HTR-8/SVneo (cell line): ENCODE measurements at places on chromosomes 2 and 18.

DNA sequence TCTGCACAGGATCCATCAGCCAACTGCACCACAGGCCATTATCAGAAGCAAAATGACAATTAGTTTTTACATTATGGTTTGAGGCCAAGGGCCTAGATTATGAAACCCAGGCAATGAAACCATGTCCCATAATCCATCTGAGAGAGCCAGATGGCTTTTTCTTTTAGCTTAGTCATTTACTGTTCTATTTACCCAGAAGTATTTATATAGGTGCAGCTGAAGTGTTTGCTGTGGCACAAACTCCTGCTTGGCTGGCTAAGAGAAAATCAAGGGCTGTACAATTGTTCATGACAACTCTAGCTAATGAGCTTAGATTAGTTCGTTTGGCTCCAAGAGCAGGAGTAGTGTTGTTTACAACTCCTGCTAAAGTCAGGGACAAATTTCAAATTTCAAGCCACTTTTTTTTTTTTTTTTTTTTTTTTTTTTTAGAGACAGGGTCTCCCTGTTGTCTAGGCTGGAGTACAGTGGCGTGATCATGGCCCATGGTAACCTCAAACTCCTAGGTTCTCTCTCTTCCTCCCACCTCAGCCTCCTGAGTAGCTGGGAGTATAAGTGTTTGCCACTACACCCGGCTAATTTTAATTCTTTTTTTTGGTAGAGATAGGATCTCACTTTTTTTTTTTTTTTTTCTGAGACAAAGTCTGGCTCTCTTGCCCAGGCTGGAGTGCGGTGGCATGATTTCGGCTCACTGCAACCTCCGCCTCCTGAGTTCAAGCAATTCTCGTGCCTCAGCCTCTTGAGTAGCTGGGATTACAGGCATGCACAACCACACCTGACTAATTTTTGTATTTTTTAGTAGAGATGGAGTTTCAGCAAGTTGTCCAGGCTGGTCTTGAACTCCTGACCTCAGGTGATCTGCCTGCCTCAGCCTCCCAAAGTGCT is 18.4 kb upstream of the REV1 start:
- DNase-seq: no peak

DNA sequence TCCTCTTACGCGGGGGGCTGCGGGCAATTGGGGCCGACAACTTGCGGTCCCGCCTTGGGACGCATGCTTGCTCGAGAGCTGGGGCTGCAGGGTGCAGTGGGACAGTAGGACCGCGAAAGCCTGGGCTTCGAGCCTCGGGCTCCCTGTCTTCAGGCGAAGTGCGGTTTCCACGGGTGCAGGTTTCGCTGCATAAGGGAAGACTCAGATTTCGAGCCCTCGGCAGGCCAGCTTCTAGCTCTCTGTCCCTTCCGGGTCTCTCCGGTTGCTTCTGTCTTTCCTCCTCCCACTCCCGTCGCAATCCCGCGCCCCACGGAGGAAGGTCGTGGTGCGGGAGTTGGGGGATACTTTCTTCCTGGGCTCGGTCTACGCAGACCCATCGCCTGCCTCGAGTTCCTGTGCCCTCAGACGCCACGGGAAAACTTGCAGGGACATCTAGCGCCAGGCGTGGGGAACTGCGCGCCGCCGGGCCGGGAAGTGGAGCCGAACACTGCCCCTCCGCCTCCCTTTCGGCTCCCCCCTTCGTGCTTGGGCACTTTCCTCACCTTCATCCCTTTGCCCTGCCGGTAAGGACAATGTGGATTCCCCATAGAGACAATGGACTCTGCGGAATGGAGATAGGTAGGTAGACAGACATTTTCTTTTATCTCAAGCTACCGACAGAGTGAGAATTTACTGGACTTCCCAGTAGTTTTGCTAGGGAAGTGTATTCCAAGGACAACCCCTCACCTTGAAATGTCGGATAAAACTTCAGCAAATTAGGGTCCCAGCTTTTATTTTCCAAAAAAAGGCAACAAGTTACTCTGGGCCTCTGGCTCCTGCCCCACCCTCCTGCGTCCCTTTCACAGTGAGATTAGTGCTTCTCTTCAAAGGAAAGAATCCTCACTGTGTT is 4.2 kb upstream of the HOXD13 start:
- peak; percentile 52 for DNase-seq

DNA sequence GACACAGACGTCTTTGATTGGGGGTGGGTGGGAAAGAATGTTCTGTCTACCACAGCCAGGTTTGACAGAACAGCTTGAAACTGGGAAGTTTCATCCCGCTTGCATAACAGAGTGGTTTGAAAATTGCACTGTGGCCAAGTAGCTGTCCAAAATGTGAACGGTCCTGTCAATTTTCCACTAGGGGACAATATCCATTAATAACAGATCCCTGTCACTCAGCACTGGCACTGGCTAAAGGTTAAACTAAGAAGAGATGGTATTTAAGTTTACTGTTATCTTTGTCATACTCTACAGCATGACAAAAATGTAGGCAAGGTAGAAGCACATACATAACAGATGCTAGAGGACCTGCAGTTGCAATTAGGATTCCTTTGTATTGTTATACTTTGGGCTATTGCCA is 55.6 kb upstream of the ACMSD start:
- DNase-seq: no peak

DNA sequence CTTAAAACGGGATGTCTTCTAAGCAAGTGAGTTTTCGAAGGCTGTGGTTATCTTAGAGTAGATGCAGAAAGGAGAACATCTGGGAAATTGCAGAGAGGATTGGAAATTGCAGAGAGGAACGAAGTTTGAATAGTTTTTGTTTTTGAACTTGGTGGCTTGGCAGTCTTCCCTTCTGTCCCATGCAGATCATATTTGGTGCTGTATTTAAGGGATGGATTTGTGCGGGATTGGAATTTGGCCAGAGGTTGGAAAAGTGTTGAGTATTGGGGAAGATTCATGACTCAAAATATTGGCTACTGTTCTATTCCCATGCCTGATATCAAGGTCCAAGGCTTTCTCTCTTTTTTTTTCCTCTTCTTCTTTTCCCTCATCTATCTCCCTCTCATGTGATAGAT is 18.2 kb downstream of the PTPRM start:
- DNase-seq: no peak

- DNase-seq: no peak
Observed at GRCh38 chr18:10120622-10121021, 206.8 kb downstream of the VAPA start.

GRCh38 chr2:15988733-15989132 is 48.4 kb downstream of the MYCN start:
- DNase-seq: no peak

GRCh38 chr18:6947338-6948030 is 170.1 kb downstream of the LAMA1 start:
- no peak for DNase-seq

GRCh38 chr2:10303181-10303693 is 533 bp downstream of the HPCAL1 start:
- DNase-seq: no peak

GRCh38 chr2:175728032-175728431 is 274.0 kb downstream of the LNPK start:
- no peak for DNase-seq

GRCh38 chr18:58572181-58572580 is 56.7 kb downstream of the ALPK2 start:
- no peak for DNase-seq

GRCh38 chr2:216687646-216688045 is 7.7 kb downstream of the IGFBP5 start:
- DNase-seq: no peak

GRCh38 chr18:21978546-21979170 is 190.7 kb upstream of the GATA6 start:
- DNase-seq: no peak

- no peak for DNase-seq
Observed at GRCh38 chr18:58544616-58545337, 84.1 kb downstream of the ALPK2 start.

- no peak for DNase-seq
Observed at GRCh38 chr2:241188361-241189092, at the start of gene ANO7. Gene ANO7, plus strand, starts transcription at chr2:241188677. Its CDS starts 1,387 bp downstream, at chr2:241190064.

GRCh38 chr2:238921681-238922319 is 73.9 kb downstream of the TWIST2 start:
- DNase-seq: no peak

DNA sequence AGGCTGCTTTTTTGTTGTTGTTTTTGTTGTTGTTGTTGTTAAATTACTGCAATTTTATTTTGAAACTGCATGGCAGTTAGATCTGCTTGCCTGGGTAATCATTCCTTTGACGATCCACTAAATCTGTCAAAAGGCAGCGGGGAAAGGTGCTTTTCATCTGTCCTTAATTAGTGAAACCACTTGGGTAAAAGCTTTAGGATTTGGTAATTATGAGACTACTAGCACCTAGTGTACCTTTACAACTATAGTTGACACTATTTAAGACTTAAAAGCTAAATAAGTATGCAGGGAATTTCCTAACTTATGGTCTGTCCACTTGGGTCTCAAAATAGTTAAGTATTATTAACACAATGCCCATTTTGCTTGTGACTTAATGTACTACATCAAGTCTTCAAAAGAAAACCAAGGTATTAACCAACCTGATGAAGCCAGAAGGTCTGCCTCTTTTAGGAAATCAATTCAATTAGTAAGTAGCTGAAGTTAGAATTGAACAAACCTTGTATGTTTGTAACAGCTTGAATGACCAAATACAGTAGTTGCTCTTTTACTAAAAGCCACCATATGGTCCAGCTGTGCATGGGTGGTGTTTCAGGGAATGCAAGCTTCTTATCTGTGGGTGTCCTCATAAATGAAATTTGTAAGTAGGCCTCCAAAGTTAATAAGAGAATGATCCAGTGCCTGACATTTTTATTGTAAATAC is 44.8 kb downstream of the NAB1 start:
- no peak for DNase-seq

DNA sequence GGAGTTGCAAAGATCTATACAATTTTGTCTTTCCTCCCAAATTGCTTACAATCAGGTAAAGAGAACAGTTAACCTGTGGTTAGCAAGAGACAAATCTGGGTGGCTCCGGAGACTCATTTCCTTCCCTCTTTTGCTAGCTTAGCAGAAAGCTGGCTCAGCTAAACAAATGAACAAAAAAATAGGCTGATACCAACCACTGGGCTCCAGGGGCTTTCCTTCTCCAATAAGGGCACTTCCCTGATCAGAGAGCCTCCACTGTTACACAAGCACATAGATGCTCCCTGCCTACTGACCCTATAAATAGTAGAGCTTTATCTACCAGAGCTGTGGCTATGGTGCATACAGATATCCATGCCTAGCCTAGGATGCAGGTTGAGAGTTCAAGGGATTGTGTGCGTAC is 90.1 kb upstream of the ARL5A start:
- no peak for DNase-seq

DNA sequence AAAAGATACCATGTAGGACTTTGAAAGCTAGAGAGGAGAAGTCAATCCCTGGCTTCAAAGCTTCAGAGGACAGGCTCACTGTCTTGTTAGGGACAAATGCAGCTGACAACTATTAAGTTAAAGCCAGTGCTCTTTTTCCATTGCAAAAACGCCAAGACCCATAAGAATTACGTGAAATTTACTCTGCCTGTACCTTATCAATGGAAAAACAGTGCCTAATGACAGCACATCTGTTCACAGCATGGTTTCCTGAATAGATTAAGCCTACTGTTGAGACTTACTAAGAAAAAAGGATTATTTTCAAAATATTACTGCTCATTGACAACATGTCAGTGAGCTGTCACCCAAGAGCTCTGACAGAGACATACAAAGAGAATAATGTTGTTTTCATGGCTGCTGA is 52.9 kb downstream of the ANKRD12 start:
- no peak for DNase-seq

- no peak for DNase-seq
Observed at GRCh38 chr2:16014041-16014787, 73.9 kb downstream of the MYCN start.

DNA sequence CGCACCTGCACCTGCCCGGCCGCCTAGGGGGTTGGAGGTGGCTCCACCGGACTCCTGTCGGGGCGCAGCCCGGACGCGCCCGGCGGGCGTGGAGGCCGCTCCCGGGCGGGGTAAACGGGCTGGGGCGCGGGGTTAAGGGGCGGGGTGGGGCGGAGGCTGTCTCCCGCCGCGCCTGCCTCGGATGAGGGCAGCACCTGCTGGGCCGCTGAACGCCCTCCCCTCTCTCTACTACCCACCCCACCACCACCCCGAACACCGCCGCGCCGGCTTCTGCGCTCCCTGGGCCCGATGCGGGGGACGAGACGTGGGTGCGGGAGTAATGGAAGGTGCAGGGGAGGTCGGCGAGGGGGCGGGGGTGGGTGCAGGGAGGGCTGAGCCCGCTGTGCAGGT is 224.8 kb upstream of the ID2 start:
- DNase-seq: no peak

DNA sequence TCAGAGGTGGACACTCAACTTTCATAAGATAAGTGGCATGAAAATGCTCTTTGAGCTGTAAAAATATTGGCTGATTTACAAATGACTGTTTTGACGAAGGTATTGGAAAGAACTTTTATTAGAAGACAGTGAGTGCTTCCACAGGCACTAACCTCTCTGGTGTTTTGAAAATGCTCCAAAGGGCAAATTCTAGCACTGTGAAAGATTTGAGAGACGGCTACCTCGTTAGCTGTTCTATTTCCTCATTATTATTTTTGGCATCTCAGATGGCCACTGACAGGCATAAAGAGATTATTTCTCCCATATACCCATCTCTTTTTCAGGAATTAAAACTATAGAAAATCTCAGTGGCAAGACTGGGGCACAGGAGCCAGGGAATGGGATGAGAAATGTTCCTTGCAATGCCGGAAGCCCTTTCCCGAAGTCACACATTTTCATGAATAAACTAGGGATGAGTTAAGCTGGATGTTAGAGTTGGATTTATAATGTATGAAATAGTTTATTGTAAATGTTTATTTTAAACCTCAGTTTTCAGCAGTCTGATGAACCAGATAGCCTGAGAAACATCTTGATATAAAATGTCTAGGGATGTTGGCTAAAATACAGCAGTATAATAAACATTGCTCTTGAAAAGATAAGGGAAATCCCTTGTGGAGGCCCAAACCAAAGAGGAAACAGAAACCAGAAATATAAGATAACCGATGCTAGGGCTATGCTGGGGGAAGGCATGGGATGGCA is 175.7 kb downstream of the ASB1 start:
- no peak for DNase-seq

- peak; percentile 26 for DNase-seq
Observed at GRCh38 chr2:3493615-3494007, 25.7 kb downstream of the ADI1 start.
